ENCODE measurements at places on chromosomes 11 and 22.

GRCh38 chr22:39094717-39095389 lies 2.2 kb upstream of the APOBEC3H start:
- no peak for DNase-seq

GRCh38 chr11:76141901-76142588 lies 64.3 kb downstream of the WNT11 start:
- DNase-seq: no peak

DNA sequence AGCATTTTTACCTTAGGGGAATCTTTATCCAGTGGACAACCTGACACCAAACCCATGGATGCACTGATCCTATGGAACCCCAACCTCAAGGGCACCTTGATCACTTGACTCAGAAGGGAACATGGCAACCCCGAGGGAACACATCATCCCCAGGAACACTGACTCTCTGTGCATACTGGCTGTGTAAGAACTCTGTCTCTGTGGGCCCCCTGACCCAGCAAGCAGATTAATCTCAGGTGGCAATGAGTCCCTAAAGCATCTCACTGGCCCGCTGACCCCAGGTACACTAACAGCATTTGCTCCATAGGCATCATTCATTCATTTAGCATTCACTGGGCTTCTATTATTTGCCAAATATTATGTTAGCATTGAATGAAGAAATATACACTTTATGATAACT lies 16.9 kb downstream of the EIF3F start:
- no peak for DNase-seq

- no peak for DNase-seq
Observed at GRCh38 chr11:4040461-4040860, 54.1 kb upstream of the RRM1 start.

DNA sequence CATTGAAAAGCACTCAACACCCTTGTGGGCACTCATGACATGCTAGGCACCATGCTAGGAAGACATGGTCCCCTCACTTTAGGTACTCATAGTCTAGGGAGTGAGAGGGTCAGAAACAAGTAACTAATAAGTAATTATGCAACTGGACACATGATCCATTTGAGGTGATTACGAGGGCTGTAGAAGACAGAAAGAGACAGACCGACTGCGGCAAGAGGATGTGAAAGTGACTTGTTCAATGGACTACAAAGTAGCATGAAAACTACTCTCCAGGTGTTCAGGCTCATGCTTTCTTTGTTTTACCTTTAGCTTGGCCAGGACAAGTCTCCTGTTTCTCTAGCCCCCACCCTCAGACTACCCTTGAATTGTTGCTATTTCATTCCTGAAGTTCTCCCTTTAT lies 310.8 kb upstream of the SORL1-AS1 start:
- no peak for DNase-seq

DNA sequence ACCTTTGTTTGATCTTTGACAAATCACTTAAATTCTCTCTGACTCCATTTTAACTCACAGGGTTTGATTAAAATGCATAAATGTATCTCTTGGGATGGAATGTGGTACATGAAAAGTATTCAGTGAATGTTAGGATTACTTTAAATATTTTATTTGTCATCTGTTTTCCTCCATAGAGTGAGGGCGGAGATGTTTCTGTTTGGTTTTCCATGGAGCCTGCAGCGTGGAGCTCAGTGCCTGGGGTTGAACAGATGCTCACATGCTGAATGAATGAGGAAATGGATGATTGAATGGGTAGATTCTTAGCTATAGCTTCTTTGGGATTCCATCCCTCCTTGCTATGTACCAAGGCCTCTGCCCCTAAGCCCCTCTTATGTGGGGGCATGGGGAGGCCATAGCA lies 10.0 kb downstream of the TSPAN18 start:
- no peak for DNase-seq

DNA sequence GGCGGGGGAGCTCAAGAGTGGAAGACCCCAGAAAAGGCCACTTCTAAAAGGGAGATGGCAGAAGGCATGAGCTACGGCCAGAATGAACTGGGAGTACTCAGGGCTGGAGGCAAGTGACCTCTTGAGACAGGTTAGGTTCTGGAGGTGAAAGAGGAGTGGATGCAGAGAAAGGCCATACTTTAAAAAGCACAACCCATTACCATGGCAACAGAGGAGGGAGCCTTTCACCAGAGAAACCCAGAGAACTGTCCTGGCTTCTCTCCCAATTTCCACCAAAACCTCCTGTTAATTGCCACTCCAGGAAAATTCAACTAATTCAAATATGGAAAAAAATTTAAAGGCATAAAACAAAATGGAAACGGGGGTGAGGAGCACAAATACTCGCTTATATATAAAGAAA lies 15.8 kb downstream of the A4GALT start:
- no peak for DNase-seq

GRCh38 chr11:65491163-65491465 lies 7.7 kb upstream of the MALAT1 start:
- no peak for DNase-seq

- no peak for DNase-seq
Observed at GRCh38 chr22:27867085-27867952, 51.7 kb downstream of the PITPNB start.

DNA sequence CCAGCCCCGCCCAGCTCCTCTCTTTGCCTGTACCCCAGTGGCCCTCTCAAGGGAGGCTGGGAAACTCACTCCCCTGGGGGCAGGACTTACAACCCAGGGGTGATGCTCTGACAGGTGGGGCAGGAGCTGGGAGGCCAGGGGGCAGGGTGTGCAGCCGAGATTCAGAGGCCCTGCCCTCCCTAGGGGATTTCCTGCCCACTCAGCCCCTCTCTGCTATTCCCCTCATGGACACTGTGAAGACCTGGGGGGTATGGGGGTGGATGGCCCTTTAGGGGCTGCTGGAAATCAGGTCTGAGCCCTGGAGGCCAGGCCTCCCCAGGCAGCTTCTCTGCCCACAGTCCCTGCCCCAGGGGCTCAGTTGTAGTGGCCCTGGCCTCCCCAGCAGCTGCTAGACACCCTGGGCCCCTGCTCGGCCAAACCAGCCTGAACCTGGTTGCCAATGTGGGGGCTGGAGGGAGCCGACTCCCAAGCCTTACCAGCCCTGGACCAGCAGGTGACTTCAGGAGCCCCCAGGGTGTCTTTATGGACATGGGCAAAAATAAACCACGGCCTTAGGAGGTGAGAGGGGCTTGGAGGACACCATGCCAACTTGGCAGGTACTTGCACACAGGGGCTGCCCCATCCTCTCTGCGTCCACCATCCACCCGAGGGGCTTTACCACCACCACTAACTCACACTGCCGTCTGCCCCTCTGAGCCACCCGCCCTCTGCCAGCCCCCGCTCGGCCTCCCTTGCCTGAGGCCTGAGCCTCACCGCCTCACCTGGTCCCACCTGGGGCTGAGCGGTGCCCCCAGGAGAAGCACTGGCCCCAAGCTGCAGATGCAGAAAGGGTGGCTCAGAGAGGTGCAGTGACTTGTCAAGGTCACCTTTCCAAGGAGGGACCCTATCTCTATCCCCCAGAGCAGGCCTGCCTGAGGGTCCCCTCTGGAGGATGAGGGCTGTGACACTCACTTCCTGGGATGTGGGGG lies 2.8 kb upstream of the PHLDA2 start:
- no peak for DNase-seq

- DNase-seq: no peak
Observed at GRCh38 chr11:95611827-95612226, 177.8 kb downstream of the FAM76B start.

GRCh38 chr22:39289975-39290720 lies 29.3 kb downstream of the RPL3 start:
- DNase-seq: no peak

- DNase-seq: peak; percentile 64
Observed at GRCh38 chr22:31148953-31149627, 8.8 kb upstream of the PLA2G3 start.

- DNase-seq: no peak
Observed at GRCh38 chr11:86698639-86699038, 26.2 kb upstream of the ME3 start.

- no peak for DNase-seq
Observed at GRCh38 chr11:48124880-48125279, 91.7 kb upstream of the OR4B1 start.

- DNase-seq: no peak
Observed at GRCh38 chr22:39306456-39307361, 12.7 kb downstream of the RPL3 start.

DNA sequence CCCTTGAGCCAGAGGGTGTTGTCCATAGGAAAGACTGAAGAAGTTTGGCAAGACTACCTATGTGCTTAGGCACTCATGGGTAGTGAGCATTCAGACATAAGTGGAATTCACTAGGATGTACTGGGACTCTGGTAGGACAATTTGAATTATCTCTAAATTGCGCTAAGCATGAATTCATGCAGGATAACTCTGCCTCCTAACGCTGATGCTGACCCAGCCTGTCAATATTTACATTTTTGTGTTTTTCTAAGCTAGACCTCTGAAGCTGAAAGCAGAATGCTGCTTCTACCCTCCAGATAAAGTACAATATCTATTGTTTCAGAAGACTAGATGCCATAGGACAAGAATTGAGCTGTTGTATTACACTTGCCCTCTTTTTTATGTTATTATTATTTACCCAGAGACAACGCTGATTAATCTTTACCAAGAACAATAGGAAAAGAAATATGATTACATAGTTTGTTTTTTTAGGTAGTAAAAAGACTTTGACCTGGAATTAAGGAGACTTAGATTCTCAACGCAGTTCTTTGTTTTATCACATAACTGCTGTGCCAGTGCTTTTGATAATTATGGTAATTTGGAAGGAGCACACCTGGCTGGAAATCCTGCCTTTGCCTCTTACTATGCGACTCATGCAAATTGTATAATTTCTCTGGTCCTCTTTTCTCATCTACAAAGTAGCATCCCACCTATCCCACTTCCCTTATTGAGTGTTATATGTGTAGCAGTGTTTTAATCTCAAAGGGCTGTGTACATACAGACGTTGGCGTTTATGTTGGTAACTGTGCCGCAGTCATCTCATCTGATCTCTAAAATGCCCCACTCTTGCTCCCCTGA lies 21.2 kb upstream of the GRAMD1B start:
- no peak for DNase-seq

DNA sequence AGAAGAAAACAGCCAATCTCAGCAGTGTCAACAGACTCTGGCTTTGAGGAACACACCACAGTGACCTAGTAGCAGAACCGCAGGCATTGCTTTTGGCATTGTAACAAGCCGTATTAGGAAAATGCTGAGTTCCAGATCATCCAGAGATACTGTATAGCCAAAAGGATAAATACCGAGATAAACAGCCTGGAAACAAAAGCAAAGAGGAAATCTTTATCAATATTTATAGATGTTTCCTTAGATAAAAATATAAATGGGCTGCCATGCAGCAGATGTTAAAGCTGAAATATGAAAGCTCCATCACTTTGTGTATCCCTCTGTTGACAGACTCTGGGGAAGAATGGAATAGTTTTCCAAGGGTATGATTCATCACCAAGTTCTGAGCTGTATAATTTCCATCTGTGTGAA lies 98.9 kb upstream of the TP53AIP1 start:
- DNase-seq: peak; percentile 39

- DNase-seq: no peak
Observed at GRCh38 chr11:86680716-86681482, 8.5 kb upstream of the ME3 start.

DNA sequence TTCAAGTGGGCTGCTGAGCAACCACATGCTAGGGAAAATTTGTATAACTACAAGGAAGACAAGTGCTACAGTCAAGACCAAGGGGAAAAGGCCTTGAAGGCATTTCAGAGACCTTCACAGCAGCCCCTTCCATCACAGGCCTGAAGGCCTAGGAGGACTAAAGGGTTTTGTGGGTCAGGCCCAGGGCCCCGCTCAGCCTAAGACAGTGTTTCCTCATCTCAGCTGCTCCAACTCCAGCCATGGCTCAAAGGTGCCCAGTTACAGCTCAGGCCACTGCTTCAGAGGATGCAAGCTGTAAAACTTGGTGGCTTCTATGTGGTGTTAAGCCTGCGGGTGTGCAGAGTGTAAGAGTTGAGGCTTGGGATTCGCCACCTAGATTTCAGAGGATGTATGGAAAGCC lies 260.5 kb downstream of the NXPE2 start:
- DNase-seq: no peak

DNA sequence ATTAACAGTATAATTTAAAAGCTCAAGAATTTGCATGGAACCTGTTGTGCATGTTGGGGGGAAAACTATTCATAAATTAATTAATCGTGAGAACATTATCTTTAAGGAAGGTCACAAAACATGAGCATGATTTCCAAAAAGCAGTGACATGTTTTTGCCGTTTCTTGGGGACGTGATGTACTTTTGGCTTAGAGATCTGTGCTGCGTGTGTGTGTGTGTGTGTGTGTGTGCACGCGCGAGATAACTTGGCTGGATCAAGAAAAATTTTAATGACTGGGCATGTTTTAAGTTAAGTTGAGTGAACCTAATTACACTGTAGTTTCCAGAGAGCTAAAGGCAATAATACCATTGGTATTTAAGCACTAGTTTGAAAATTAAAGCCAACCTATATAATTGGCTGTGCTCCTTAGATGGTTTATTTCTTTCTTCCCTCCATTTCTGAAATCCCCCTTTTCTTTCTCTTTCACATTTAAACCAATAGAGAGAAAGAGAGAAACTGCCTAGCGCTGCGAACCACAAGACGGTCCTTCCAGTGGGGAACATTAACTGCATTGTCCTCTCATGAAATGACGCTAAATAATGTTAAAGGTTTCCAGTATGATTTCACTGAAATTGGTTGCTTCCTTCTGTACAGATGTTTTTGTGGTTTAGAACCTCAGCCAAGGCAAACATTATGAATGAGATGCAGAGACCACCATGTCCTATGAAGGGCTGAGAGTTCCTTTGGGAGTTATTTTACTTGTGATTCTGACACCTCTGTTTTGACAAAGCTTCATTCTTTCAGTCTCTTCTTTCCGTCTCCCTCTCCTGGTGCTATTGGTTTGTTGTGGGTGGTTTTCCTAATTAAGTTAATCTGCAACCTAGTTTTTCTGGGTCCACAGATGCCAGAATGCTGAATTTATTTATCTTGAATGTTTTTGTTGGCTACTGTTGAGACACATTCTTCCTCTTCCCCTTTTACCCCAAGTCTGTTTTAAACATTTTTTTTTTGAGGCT lies 51.7 kb downstream of the ZBTB16 start:
- DNase-seq: peak; percentile 32

- no peak for DNase-seq
Observed at GRCh38 chr11:67373648-67374570, 511 bp upstream of the CLCF1 start.

- no peak for DNase-seq
Observed at GRCh38 chr11:34795641-34796040, 120.5 kb downstream of the APIP start.

- DNase-seq: no peak
Observed at GRCh38 chr22:40766956-40767355, 52.2 kb downstream of the SLC25A17 start.
